Activated naive CD8-positive, alpha-beta T cell treated with anti-CD3 and anti-CD28 coated beads for 36 hours (primary cell): ENCODE measurements at places on chromosomes 11 and 22. TPM values are rescaled to one million over a fixed set of nuclear protein-coding genes. Genes with fewer than 3 reads are reported as not detected.

The TRIM5 gene
- total RNA-seq: 18.7 TPM

The KRTAP5-7 gene
- total RNA-seq: not detected

The APOBEC3H gene
- 5.3 TPM for total RNA-seq

The PDGFB gene
- total RNA-seq: 0.40 TPM

DNA sequence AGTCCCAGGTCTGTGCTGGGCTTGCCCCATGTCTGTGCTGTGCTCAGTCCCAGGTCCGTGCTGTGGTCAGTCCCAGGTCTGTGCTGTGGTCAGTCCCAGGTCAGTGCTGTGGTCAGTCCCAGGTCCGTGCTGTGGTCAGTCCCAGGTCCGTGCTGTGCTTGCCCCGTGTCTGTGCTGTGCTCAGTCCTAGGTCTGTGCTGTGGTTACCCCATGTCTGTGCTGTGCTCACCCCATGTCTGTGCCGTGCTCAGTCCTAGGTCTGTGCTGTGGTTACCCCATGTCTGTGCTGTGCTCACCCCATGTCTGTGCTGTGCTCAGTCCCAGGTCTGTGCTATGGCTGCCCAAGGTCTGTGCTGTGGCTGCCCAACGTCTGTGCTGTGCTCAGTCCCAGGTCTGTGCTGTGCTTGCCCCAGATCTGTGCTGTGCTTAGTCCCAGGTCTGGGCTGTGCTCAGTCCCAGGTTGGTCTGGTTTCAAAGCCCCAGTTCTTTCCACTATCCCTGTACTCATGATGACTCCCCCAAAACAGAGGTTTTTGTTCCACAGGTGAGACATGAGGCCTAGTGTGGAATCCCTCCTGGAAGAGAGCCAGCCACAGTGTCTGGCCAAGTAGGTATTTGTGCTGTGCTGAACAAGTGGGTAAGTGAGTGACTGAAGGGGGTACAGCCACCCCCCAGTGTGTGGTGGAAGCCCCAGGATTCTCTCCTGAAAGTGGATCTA, 34.8 kb downstream of the IRAG1 start:
- no peak for DNase-seq
